ENCODE measurements at places on chromosomes 12 and 14. TPM values are rescaled to one million over a fixed set of nuclear protein-coding genes. Genes with fewer than 3 reads are reported as not detected.

GRCh38 chr12:34347367-34347766, 325.1 kb downstream of the ALG10 start:
- DNase-seq: no peak

GRCh38 chr14:50210074-50210473, 21.3 kb downstream of the SOS2 start:
- DNase-seq: no peak

GRCh38 chr12:56315249-56315621, 553 bp downstream of the CNPY2 start:
- no peak for DNase-seq

- DNase-seq: no peak
These were observed 28.3 kb downstream of the MLXIP start for GRCh38 chr12:122106843-122107242.

DNA sequence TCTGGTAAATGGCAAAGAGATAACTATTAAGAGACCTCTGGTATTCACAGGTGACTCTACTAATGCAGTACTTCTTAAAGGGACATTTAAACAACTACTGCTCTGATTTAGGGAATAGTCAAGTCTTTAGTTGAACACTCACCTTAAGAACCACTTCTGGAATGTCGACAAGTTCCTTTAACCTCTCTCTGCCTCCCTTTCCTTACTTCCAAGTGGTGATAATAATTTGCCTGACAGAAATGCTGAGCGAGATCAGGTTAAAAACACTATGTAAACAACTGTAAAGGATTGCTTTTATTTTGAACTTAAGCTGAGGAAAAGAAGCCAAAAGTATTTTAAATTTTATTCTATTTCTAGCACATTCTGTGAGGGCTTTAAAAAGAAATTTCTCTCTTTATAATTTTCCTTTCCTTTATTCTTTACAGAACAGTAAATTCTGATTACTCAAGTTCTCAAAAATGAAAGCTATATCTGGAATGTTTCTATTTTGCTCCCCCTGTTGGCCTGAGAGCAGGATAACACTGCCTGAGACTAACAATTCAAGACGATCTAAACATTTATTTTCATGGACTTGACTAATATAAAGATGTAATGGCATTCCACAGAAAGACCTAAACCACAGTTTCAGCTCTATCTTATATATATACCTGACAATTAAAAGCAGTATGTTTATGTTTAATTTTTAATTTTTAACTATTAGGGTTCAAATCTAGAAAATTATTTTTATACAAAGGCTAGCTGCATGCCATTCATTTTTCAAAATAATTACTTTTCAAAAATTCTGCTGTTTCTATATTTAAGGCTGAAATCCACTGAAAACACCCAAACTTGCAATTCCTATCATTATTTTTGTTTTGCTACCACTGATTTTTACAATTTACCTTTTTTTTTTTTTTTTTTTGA, 29.2 kb downstream of the ZCCHC8 start:
- DNase-seq: peak; percentile 23

GRCh38 chr12:93429448-93429847, 12.3 kb downstream of the UBE2N start:
- no peak for DNase-seq

DNA sequence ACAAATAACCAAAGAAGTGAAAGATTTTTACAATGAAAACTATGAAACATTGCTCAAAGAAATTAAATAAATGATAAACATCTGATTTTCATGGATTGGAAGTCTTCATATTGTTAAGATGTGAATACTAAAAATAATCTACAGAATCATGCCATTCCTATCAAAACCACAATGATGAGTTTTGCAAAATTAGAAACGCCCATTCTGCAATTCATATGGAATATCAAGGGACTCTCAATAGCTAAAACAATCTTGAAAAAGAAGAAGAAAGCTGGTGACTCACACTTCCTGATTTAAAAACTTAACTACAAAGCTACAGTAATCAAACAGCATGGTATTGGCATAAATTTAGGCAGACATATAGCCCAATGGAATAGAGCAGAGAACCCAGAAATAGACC, 40.2 kb upstream of the CCT2 start:
- no peak for DNase-seq

- DNase-seq: no peak
These were observed 19.5 kb downstream of the ARL6IP4 start for GRCh38 chr12:122999986-123000420.

GRCh38 chr12:20411345-20411744, 43.0 kb downstream of the PDE3A start:
- DNase-seq: no peak

- DNase-seq: no peak
These were observed 5.0 kb upstream of the C14orf180 start for GRCh38 chr14:104574536-104574935.

GRCh38 chr12:106044773-106045172, 94.0 kb downstream of the NUAK1 start:
- DNase-seq: no peak

- DNase-seq: no peak
These were observed at the start of gene GALNT16 for GRCh38 chr14:69259527-69260189. TSS of gene GALNT16 (plus strand) at chr14:69260158. CDS start at chr14:69260291, 133 bp downstream.

DNA sequence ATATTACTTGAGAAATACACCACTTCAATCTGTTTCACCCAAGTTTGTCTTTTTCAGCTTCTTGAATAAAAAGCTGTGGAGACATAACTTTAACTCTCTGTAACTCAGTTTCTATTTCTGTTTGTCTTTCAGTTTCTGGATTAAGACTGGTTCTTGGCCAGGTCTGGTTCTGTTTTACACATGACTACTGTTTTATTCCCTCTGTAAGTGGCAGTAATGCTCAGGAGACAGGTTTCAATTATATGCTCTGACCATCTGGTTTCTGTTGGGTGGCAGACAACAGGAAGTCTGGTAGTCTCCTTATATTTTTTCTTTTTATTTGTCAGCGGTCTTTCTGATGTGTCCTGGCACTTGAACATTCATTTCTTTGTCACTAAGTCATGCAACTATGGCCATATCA, 102.9 kb downstream of the RPS29 start:
- no peak for DNase-seq

- no peak for DNase-seq
These were observed 125.0 kb upstream of the ETV6 start for GRCh38 chr12:11524446-11524845.

DNA sequence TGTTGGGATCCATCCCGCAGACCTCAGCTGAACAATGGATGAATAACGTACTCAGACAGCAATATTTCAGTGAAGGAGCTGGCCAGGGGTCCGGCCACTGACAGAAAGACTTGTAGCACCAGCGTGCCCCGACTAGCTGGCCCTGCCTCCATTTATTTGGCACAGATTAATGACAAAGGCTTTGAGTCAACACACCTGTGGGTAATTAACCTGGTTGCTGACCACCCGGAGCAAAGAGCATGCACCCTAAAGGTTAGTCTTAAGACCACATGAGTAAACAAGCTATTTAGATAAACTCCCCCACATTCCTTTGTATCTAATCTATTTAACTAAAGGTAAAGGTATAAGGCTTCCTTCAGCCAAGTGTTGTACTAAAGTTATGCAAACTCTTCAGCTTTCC, 868.6 kb downstream of the LRFN5 start:
- DNase-seq: no peak

DNA sequence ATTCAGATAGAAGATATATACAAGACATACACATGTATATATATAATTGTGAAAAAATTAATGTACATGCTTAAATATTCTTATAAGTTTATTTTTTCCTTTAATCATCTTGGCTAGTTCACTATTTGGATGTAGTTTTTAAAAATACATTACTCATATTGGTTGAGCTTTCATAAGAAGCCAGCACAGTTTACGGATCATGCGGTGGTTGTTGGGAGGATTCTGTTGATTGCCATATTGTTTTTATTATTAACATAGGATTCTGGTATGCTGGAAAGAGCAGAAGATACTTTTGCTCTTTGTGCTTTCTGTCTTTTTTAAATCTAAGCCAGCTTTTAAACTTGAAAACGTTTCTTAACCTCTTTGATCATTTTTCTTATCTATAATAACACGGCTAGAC, 163.4 kb downstream of the OTOGL start:
- no peak for DNase-seq

DNA sequence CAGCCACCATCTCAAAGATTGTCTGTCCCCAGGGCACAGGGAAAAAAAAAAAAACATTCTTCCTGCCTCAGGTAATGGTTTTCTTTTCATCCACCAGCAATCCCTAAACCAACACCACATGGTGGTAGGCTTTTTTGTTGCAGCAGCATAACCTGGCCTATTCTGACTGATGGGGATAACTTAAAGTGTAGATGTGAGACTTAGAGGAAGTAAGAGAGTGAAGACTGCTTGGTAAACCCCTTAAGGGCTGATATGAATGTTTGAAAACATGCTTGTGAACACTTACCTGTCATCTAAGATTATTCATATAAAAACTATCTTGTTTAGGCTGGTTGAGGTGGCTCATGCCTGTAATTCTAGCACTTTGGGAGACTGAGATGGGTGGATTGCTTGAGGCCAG, 130.2 kb upstream of the RAP1B start:
- DNase-seq: no peak

- no peak for DNase-seq
These were observed 121.5 kb downstream of the SLC15A5 start for GRCh38 chr12:16155938-16156337.

- no peak for DNase-seq
These were observed 5.7 kb upstream of the CATSPERB start for GRCh38 chr14:91737619-91738018.

DNA sequence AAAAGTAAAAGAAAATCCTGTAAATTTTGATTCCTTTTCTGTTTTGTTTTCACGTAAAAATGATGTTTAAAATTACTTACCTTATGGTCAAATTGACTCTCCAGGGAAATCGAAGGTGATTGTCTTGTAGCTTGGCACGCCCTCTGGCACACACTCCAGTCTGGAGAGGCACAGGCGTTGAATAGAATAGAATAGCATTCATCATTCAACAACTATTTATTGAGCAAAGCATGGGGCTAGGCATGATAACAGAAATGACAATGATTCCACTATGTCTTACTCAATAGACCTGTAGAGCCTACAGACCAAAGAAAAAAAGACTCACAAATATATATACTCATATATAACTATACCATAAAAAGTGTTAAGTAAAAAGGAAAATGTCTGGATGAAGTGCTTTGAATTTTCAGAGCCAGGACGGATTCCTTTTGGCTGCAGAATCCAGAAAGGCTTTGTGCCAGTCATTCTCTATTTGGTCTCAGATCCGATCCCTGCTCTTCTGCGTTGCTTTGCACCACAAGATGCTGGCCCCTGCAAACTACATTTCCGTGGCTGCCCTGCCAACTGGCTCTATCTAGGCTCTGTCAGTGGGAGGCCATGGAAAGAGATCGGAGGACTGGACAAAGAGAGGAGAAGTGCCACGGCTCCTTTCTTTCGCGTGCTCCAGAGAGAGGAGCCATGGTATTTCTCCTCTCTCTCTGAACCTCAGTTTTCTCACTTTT, 231.8 kb downstream of the CRADD start:
- DNase-seq: no peak

DNA sequence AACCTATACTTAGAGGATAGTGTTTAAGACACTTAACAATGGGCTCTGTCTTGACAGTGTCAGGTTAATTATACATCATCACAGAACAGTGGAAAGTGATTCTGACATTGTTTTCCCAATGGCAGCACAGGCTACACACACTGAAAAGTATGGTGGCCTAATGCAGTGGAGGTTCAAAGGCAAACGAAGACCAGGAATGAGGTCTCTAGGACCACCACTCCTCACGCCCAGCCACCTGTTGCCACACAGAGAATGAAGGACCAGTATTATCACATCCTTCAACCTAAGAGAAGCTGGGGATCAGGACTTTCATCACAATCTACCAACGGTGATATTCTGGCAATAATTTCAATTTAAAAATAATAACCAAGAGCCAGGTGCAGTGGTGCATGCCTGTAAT, 34.5 kb upstream of the CDK2AP1 start:
- no peak for DNase-seq

The TMEM30B gene
- total RNA-seq: 10.5 TPM

The NTN4 gene
- 20.7 TPM for total RNA-seq

The POTEM gene
- total RNA-seq: not detected

The HOXC6 gene
- not detected for total RNA-seq

The PLCZ1 gene
- not detected for total RNA-seq

The PCED1B gene
- total RNA-seq: 1.2 TPM

The CPNE6 gene
- 0.40 TPM for total RNA-seq
